ENCODE measurements at places on chromosomes 2 and 18.

DNA sequence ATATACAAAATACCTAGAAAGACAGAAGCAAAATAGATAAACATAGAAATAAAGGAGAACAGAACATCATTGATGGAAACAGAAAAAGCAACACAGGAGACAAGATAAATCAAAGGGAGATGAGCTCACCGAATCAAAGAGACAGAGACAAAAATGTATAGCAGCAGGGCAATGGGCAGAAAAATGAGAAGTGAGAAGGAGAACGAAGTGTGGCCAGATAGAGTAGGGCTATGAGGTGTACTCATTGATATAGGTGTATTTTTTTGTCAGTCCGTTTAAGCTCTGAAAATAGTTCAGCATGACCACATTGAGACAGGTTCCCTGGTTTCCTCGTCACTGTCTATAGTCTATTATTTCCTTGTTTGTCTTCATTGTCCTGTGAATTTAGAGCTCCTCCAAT is 55.1 kb downstream of the SP100 start:
- no peak for DNase-seq

GRCh38 chr2:210388148-210388547 is 73.2 kb upstream of the MYL1 start:
- DNase-seq, result no peak

- DNase-seq, result no peak
Observed at GRCh38 chr2:143574069-143574468, 444.9 kb downstream of the ARHGAP15 start.

DNA sequence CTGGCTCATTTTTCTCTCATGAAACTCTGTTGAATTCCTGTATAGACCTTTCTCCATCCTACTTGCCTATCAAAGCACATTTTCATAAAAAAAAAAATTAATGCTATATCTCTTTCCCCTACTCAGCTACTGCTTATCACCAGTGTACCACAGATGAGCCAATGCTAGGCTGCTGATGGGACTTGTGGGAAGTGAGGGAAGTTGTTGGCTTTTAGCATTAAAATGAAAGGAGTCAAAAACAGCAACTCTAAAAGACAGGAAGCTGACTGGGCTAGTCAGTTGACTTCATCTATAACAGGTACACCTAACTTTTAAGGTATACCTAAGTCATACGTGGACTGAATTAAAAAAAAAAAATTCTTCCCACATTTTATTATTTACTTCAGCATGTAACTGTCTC is 102.1 kb downstream of the FAM117B start:
- DNase-seq, result no peak

DNA sequence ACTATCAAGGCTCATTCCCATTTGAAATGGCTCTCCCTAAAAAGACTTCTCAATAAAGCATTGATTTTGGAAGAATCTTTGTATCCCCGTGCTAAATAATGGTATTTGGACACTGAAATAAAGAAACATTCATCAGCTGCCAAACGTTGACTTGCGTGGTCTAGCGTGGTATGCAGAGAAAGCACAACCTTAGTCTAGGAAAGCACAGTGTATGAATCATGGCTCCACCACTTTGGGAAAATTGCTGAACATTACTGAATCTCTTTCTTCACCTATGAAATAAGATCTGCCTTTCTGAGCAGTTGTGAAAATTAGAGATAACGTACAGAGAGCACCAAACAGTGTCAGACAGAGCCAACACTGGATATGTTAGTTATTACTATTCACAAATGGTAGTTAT is 353.9 kb downstream of the SS18 start:
- DNase-seq, result no peak

DNA sequence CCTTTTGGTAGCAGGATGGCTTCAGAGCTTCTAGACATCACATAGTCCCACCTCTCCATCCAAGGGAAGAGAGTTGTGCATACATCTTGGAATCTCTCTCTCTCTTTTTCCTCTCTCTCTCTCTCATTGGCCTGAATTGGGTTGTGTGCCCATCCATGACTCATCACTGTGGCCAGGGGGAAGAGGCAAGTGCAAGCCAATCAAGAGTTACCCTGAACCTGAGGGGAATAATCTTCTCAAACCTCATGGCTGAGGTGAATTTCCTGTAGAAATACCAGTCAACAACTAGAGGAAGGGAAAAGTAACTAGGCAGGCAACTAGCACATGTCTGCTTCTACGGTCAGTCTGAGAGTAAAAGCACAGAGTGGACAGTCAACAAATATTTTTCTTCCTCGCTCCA is 7.3 kb upstream of the CHN1 start:
- DNase-seq, result no peak

GRCh38 chr2:658426-658825 is 18.8 kb downstream of the TMEM18 start:
- no peak for DNase-seq

GRCh38 chr18:61596296-61596695 is 263.1 kb downstream of the CDH20 start:
- DNase-seq, result no peak

DNA sequence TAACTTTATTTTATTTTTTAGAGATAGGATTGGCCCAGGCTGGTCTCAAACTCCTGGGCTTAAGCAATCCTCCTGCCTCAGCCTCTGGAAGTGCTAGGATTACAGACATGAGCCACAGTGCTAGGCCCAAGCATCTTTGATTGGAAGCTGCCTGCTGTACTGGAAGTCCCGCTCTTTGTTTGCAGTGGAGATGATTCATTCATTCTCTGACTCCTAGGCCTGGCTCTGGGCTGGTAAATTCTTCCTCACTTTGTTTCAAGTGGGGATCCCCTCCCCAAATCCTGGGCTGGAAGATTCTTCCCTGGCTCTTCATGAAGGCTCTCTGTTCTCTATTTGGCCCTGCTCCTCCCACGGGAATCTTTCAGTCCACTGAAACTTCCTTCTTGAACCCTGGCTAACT is 81.9 kb downstream of the NEURL3 start:
- DNase-seq, result no peak

GRCh38 chr2:186726938-186727337 is 33.1 kb downstream of the FAM171B start:
- no peak for DNase-seq

DNA sequence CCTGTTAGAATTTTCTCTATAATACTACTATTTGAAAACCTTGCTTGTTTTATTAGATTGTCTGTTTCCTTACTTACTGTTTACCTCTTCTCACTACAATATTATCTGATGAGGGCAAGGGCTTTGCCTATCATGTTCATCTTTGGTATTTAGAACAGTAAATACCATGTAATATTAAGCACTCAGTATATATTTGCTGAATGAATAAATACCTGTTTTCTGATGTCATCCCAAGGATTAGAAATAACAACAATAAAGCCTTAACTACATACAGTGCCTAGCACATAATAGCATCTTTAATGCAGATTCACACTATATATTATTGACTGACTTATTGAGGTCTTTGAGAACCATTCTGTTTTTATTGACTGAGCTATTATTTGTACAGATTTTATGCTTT is 142.1 kb downstream of the TMEM247 start:
- no peak for DNase-seq

DNA sequence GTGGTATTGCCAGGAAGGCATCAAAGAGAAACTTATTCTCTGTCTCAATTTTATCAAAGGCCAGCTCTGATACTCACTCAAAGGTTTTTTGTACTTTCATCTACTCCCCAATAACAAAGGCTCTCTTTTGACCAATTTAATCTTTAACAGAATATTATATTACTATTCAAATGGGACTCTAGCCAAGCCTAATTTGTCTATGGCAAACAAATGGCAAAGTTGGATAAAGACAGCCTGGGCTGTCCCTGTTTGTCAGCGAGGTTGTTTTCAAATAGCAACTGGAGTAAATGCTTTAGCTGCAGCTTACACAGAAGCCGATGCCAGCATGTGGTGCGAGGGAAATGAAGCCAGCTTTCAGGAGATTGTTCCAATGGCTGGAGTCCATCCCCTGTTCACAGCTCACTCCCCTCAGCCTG is 80.1 kb upstream of the CTNNA2 start:
- no peak for DNase-seq

- DNase-seq, result no peak
Observed at GRCh38 chr2:118473846-118474540, 373.5 kb downstream of the EN1 start.

- DNase-seq, result no peak
Observed at GRCh38 chr18:68694316-68694715, 20.6 kb downstream of the TMX3 start.

GRCh38 chr2:209383212-209383611 is 40.6 kb upstream of the MAP2 start:
- DNase-seq, result no peak

DNA sequence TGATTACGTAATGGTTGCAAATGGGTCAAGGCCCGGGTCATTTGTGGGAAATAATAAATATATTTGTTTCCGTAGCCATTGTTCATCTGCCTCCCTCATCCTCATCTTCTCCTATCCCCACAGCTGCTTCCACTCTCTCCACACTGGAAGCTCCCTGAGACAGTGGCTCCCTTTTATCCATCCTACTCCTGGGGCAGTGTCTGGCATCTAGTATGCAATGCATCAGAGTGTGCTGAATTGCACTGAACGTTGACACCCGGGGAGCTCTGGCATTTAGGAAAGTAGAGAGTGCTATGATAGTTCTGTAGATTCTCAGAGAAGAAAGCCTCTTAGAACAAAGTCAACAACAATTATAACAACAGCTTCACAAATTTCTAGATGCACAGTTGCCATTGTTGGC is 45.5 kb upstream of the NAB1 start:
- DNase-seq, result no peak

- DNase-seq, result no peak
Observed at GRCh38 chr18:21342372-21342771, 100.3 kb downstream of the GREB1L start.

- DNase-seq, result no peak
Observed at GRCh38 chr2:231769170-231770136, 11.6 kb downstream of the PDE6D start.

DNA sequence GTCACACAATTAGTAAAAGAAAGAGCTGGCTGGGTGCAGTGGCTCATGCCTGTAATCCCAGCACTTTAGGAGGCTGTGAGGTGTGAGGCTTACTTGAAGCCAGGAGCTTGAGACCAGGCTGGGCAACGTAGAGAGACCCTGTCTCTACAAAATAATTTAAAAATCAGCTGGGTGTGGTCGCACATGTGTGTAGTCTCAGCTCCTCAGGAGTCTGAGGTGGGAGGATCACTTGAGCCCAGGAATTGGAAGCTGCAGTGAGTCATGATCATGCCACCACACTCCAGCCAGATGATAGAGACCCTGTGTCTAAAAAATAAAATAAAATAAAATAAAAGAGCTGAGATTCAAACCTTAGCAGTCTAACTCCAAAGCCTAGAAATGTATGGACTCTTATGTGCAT is 39.0 kb upstream of the NEDD4L start:
- DNase-seq, result no peak

GRCh38 chr2:217856871-217857270 is 145.9 kb downstream of the TNS1 start:
- no peak for DNase-seq

DNA sequence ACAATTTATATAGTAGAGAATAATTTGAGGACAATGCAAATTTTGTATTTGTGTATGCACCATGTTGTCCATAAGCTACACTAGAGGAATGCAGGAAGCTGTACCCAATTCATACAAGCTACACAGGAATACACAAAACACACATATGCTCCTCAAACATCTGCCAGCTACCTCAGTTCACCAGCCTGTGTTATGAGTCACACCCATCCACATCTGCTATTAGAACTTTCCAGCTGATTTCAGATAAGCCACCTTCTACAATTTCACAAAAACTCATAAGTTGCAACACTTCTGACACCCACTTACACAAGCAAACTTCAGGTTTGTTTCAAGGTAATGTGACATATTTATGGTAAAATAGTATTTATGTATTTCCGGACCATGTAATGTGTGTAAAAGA is 438.9 kb downstream of the SATB2 start:
- no peak for DNase-seq

DNA sequence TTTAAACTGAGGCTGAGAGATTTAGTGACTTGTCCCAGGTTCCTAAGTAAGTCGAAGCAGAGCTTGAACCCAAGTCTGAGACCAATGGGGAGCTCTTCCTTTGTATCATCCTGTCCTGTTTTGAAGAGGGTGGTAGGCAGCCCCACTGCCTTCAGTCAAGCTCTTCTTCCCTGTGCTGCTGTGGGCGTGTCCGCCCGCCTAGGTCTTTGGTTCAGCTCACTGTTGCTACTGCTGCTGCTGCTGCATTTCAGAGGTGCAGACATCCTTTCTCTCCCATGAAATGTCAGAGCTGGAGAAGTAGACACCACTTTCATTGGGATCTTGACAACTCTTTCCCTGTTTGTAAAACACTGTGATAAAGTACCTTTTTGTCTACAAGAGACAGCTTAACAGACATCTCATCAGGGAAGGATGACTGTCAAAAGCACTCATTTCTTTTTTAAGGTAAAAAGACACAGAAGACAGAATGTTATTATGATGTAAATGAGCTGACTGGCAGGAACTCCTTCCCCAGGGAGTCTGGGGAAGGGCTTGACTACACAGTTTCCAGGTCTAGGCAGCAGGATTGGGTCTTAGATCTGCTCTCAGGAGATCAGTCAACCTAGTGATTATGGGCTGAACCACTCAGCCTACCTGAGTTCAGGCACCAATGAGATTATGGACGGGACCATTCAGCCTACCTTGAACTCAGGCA is 91.7 kb upstream of the TRIB2 start:
- no peak for DNase-seq

DNA sequence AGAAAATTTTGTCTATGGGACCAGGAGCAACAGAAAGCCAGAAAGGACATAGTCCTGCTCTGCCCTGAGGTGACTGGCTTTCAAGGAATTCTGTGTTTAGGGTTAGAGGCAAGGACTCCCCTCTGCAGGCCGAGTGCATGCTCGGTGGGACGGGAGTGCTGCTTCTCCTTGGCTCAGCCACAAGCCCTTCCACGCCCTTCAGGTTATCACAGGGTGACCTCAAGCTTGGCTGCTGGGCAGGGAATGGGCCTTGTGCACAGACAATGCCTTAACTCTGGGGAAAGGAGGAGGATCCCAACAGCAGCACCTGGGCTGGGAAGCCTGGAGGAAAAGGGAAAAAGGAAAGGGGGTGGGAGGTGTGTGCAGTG is 32.8 kb downstream of the FAM178B start:
- no peak for DNase-seq

DNA sequence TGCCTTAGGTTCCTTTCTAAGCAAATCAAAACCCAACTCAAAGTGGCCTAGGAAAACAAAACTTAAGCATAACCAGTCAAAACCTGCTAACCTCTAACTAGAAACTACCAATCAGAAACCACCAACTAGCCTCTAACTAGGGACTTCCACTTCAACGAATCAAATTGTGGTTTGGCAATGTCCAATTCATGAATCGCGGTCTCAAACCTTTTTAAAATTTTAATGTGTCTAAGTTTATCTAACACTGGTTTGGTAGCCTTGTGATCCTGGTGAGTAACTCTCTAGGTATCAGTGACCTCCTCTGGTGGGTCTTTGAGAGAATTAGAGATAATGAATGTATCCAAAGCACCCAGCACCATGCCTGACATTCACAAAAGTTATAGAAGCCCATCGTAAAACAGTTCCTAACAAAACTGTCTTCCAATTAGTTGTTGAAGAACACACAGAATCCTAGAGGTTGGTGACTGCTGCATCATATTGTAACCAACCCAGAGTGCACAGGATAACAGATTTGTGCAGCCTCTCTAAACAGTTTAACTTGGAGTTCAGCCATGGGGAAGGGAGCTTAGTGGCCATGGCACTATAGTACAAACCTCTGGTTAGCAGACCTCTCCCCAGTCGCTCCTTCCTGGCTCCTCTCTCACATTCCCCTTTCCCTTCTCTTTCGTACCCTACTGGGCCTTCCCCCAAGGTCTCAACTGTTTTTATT is 45.2 kb upstream of the B3GNT2 start:
- no peak for DNase-seq
